Stimulated activated CD4-positive, alpha-beta T cell treated with anti-CD3 and anti-CD28 coated beads, Interleukin-12 subunit alpha, Interleukin-12 subunit beta, amount 100 ng/mL, for 24 hours (primary cell): ENCODE measurements at places on chromosomes 13 and 19.
A peak's percentile ranks its signal among the peaks of the same experiment; 100 is the strongest.

GRCh38 chr13:29567411-29567810 lies 28.1 kb downstream of the SLC7A1 start:
- DNase-seq, result no peak

GRCh38 chr13:102726430-102726829 lies 31.6 kb upstream of the METTL21C start:
- DNase-seq, result no peak

- DNase-seq, result no peak
Measured at GRCh38 chr13:40692946-40693345, 26.5 kb upstream of the FOXO1 start.

DNA sequence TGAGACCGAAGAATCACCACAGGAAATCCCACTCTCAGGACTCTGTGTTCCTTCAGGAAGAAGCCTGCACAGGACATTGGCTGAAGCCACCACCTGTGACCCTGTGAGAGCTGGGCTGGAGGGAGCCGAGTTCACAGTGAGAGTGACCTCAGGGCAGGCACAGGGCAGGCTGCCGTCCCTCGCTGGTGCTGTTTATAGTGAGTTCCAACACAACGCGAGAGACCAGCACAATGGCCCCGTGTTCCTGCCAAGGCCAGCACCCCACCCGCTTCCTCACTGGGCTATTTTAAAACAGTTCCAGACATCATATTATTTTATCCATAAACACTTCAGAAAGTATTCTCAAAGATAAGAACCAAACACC lies 18.4 kb upstream of the GAS6 start:
- no peak for DNase-seq

- no peak for DNase-seq
Measured at GRCh38 chr13:49298903-49299605, 51.3 kb downstream of the CDADC1 start.

DNA sequence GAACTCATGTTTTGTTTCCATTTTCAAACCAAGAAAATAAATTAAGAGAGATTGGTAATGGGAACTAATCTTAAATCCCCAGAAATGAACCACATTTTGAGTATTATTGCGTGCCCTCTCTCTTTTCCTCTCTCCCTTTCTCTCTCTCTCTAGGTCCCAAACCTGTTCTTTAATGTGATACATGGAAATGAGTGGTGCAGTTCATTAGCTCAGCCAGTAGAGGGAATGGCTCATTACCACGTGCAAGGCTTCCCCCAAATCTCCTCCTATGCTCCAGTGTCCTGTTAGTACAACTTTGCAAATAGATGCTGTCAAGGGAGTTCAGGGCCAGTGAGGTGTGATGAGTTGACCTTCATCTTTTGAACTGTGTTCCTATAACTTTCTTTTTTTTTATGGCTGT lies 178.4 kb downstream of the FGF9 start:
- DNase-seq, result no peak

DNA sequence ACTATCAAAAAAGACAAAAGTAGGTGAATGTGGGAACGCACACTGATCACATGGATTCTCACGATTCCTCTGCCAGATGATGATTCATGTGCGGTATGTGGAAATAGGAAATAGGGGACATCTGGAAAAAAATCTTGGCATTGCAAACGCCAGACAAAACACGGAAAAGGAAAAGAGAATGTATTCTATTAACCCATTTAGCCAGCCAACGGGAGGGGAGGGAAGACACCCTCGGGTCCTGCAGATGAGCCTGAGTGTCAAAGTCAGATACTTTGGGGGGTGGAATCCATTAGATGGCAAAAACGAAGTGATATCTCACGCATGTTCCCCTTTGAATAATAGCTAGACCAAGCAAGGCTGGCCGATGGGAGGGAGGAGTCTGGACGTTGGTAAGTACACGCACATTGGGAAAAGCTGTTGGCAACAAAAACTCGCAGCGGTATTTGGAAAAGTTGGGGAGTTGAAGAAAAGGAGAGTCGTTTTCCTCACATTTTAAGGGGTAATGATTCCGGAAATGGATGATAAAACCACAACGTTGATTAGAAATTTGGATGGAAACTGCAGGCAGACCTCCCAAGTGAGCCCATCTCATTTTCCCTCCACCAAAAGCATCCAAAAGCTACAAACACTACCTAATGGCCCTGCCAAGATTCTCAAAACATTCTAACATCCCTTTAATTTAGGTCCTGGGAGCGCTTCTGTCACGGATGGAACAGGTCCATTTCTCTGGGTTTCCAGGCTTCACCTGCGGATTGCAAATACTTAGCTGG lies 73.6 kb downstream of the COL4A1 start:
- DNase-seq, result no peak

DNA sequence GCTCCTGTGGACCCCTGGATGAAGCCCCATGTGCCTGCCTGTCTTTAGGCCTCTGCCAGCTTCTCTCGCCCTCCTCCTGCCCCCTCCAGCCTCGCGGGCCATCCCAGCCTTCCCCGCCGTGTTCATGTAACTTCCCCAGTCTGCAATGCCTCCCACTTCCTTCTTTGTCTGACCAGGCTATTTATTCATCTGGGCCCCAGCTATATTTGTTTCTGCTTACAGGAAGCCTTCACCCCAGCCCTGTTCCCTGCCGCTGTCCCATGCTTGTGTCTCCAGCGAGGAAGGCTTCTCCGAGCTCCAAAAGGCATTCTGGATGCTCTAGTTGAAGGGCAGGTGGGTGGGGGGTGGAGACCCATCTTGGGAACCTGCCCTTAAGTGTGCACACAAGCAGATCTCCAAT lies 7.9 kb upstream of the C3 start:
- DNase-seq, result no peak

DNA sequence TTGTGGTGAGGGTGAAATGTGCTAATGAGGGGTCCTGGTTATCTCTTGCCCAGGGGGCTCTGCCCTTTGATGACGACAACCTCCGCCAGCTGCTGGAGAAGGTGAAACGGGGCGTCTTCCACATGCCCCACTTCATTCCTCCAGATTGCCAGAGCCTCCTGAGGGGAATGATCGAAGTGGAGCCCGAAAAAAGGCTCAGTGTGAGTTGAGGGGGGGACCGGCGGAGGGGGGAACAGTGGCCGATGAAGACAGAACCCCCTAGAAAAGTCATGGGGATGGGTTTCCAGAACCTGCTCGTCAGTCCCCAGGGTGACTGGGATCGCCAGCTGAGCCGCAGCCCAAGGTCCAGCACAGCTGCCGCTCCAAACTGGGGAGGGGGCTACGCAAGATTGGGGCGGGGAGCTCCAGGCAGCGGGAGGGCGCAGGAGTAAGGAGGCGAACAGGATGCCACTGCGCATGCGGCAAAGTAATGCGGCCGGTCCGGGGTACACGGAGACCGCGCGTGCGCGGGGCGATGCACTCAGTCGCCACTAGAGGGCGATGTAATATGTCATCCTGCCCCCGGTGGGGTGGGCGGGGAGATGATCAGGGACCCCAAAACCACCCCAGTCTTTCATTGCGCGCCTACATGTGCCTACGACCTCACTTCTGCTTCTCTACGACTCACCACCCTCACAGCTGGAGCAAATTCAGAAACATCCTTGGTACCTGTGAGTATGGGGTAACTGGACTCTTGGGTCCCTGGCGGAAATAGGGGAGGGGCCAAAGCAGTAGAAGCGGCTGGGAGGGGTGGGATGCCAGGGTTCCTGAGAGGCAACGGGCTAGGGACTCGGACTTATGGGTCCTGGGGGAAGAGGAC lies 17.9 kb downstream of the BRSK1 start:
- peak; percentile 91 for DNase-seq

DNA sequence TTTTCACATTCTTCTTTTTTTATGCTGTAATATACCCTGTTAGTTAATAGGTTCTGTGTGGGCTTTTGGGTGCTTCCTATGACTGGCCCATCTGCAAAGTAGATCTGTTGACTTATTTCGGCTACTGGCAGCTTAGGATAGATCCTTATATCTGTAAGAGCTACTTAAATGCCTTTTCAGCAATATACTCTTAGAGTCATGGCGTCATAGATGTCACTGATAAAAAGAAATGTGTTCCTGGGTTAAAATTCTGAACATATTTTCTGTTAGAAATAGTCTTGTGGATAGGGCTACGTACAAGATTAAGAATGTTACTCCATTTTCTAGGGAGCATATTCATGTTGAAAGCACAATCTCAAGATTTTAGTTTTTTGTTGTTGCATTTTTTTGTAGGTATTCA lies 4.7 kb downstream of the AKAP11 start:
- no peak for DNase-seq

GRCh38 chr19:6061376-6062130 lies 48.7 kb downstream of the RFX2 start:
- DNase-seq, result no peak
